Gastrocnemius medialis (tissue), 4 donors: ENCODE measurements at places on chromosomes 16 and 17. TPM values are rescaled to one million over a fixed set of nuclear protein-coding genes. Genes with fewer than 3 reads are reported as not detected.

CTRB1 gene
- total RNA-seq: not detected

NRN1L gene
- 1.1 TPM for total RNA-seq

CIAO3 gene
- 24.2 TPM for total RNA-seq

CFAP97D1 gene
- not detected for total RNA-seq

KCTD19 gene
- total RNA-seq: not detected

MYCBPAP gene
- total RNA-seq: not detected

KRTAP4-1 gene
- not detected for total RNA-seq

RTN4RL1 gene
- 0.78 TPM for total RNA-seq

SLC52A1 gene
- total RNA-seq: not detected

PDIA2 gene
- total RNA-seq: not detected

TBL3 gene
- total RNA-seq: 48.2 TPM

QRICH2 gene
- 1.1 TPM for total RNA-seq

ZP2 gene
- total RNA-seq: not detected

MYH2 gene
- 4,245 TPM for total RNA-seq
